ENCODE measurements at places on chromosomes 13 and 19.

- DNase-seq: no peak
Observed at GRCh38 chr13:71643448-71643860, 223.6 kb downstream of the DACH1 start.

- peak; percentile 98 for DNase-seq
Observed at GRCh38 chr19:41263850-41264580, at the start of gene HNRNPUL1. TSS of gene HNRNPUL1 (plus strand) at chr19:41264372. CDS start at chr19:41264504, 132 bp downstream.

GRCh38 chr13:80419416-80419815, 78.5 kb upstream of the SPRY2 start:
- DNase-seq: no peak

DNA sequence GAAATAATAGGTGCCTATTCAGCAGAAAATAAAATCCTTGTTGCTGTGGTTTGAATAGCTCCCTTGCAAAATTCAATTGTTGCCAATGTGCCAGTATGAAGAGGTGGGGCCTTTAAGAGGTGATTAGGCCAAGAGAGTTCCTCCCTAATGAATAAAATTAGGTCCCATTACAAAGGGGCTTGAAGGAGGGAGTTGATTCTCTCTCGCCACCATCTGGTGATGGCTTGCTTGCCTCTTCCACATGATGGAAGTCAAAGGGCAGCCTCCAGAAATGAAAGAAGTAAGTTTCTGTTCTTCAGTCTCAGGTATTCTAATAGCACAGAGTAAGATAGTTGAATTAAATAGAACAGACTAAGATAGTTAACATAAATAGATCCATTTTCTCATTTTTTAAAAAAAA, 3.0 kb upstream of the EEF1AKMT1 start:
- no peak for DNase-seq

DNA sequence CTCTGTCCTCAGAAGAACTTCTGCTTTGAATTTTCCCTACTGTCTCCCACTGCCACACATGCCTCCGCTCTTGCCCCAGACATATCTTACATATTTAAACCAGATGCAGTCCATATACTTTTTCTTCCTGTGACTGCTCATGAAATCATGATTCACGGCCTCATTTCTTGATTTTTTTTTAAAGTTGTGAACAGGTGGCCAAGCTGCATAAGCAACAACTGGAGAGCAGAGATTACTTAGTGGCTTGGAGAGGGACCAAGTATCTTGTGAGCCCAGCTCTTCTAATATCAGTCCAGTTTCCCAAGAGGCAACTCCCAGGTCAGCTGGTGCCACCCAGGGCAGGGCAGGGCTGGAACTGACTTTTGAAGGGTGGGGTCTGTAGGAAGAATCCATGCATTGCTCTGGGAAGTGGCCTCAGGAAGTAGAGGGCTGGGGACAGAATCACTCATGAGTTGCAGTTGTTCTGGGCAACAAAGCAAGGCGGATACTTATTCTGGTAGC, 152.4 kb downstream of the LMO7 start:
- DNase-seq: no peak

GRCh38 chr13:51919531-51919930, 57.8 kb downstream of the CCDC70 start:
- DNase-seq: no peak

- DNase-seq: no peak
Observed at GRCh38 chr19:3184847-3185460, 776 bp upstream of the NCLN start.

- DNase-seq: no peak
Observed at GRCh38 chr13:97261254-97262005, 39.3 kb downstream of the MBNL2 start.

DNA sequence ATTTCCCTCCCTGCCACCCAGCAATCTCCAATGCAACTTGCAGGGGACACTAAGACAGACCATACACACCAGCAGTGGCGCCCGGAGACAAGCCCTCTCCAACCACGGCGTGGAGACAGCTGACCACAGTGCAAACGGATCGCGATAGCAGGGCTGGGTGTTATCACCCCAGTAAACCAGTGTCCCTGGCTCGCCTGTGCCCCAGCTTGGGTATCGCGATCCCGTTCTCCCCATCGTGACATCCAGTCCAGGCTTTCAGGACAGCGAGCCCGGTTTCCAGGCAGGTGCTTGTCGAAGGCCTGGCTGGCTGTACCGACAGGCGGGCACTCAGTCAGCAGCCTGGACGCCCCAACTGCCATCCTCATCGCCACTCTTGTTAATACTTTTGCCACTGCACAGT, 20.7 kb upstream of the NANOS2 start:
- DNase-seq: no peak

DNA sequence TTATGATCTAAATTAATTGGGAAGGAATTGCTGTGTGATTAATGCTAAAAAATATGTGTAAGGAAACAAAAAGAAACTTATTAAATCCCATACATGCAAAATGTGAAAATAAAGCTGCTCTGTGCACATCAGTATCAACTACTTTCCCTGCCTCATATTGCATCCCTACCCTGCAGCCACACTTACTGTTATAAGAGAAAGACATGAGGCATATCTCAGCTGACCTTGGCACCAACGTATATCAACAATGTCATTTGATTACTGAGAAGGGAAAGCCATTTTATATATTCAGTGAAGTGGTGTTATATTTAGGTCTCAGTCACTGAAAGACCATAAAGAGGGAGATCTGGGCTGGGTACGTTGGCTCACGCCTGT, 585.1 kb downstream of the GPC6 start:
- DNase-seq: no peak

DNA sequence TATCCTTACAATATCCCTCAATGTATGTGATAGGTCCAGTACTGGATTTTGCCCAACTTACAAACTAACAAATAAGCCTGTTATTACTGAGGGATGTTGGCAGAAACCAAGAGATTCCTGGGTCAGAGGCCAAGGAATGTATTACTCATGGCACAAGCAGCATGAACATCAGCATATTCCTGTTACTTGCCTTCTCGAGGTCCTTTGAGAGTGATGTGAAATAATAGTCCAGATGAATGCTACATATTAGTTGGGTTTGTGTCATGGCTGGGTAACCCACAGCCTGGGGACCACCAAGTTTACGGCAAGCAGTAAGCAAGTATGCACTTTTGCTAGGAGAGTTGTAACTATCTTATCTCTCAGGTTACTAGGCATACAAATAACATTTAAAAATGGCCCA, 384.5 kb upstream of the GPC6 start:
- no peak for DNase-seq

DNA sequence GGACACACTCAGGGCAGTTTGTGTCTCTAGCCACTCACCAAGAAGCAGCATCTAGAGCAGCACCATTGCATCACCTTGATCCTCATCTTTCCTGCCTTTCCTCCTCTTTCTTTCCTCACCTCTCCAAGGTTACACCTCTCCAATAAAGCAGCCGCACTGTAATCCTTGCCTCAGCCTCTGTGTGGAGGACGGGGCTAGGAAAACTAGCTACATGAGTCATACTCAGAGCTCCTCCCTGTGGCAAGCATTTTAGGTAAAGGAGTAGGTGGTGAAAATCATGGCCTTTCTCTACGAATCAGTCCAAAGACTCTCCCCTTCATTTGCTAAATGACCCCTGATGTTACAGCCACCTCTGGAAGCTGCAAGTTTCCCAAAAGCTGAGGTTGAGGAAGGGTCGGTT, 108.9 kb downstream of the DNAJC15 start:
- no peak for DNase-seq

GRCh38 chr19:1904860-1905109, 414 bp upstream of the ADAT3 start:
- no peak for DNase-seq

- peak; percentile 12 for DNase-seq
Observed at GRCh38 chr13:25286308-25286968, 850 bp downstream of the MTMR6 start.

DNA sequence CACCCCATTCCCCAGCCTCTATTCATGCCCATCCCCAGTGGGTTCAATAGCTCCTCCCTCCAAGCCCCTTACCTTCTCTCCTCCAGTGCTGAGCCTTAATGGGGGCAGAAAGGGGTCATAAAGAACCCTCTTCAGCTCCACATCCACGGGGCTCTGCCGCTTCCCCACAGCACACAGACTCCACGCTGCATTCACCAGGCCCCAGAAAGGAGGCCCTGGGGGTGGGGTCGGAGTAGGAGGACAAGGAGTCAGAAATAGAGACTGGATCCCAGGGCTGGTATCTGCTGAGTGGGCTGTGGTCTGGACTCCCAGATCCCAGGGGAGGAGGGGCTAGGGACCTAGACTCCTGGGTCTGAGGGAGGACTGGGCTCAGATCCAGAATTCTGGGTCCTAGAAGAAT, 1.6 kb downstream of the CA11 start:
- no peak for DNase-seq

- DNase-seq: no peak
Observed at GRCh38 chr13:51291341-51291740, 48.1 kb upstream of the SERPINE3 start.

GRCh38 chr19:2246801-2247361, 2.2 kb upstream of the AMH start:
- no peak for DNase-seq

GRCh38 chr13:102018716-102019115, 383.1 kb downstream of the FGF14 start:
- DNase-seq: no peak

- DNase-seq: no peak
Observed at GRCh38 chr13:90690458-90691080, 656.9 kb upstream of the MIR17HG start.

GRCh38 chr13:19601749-19602725, 31.4 kb upstream of the MPHOSPH8 start:
- peak; percentile 16 for DNase-seq

DNA sequence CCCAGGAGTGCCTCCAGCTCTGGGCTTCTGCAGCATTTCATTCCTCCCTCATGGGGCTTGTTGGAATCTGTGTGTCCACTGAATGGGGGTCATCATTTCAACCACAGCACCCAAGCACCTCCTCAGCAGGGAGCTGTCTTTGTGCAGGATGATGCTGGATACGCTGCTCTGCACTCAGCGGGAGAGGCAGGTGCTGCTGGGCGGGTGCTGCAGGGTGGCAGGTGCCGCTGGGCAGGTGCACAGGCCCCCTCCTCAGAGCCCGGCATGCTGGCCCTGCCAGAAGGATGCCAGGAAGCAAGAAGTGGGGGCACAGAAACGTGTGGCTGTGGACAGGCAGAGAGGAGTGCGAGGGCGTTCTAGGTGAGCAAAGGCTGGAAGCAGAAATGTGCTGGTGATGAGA, 121.8 kb upstream of the VSTM2B start:
- DNase-seq: no peak

- no peak for DNase-seq
Observed at GRCh38 chr13:50128428-50128931, 113.2 kb downstream of the KCNRG start.
